ENCODE measurements at places on chromosomes 1 and 21. TPM values are rescaled to one million over a fixed set of nuclear protein-coding genes. Genes with fewer than 3 reads are reported as not detected.

TOR1AIP2 gene
- total RNA-seq = 43.6 TPM

HNRNPCL2 gene
- total RNA-seq = not detected

PDZK1 gene
- total RNA-seq = 40.5 TPM

FUCA1 gene
- total RNA-seq = 33.8 TPM

CD53 gene
- 25.1 TPM for total RNA-seq

IL24 gene
- total RNA-seq = not detected

ANGPTL7 gene
- total RNA-seq = not detected

WDR64 gene
- 0.70 TPM for total RNA-seq

SUSD4 gene
- total RNA-seq = 1.1 TPM

Measured in liver (tissue), 10 donors.